CMK (cell line): ENCODE measurements at places on chromosomes 11 and 22.

GRCh38 chr22:26663374-26663923 lies 6.1 kb downstream of the MIAT start:
- no peak for DNase-seq

DNA sequence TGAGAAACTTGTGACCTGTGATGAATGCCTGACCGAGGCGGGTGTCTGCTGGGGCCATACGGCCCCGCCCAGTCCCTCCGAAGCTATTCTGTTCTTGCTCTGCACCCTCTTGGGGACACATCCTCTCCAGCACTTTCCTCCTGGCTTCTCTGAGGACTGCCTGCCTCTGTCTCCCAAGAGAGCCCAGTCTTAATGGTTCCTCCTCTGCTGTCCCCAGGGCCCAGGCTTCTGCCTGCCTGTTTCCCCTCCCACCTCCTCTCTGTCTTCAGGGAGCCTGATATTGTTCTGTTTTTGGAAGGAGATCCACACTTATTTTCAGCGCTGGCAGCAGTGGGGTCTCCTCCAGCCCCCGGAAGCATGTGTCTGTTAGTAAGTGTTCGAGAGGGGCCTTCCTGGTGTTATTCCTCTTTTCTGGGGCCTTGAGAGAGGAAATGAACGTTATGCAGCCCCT lies 18.7 kb downstream of the SYNGR1 start:
- DNase-seq: no peak

DNA sequence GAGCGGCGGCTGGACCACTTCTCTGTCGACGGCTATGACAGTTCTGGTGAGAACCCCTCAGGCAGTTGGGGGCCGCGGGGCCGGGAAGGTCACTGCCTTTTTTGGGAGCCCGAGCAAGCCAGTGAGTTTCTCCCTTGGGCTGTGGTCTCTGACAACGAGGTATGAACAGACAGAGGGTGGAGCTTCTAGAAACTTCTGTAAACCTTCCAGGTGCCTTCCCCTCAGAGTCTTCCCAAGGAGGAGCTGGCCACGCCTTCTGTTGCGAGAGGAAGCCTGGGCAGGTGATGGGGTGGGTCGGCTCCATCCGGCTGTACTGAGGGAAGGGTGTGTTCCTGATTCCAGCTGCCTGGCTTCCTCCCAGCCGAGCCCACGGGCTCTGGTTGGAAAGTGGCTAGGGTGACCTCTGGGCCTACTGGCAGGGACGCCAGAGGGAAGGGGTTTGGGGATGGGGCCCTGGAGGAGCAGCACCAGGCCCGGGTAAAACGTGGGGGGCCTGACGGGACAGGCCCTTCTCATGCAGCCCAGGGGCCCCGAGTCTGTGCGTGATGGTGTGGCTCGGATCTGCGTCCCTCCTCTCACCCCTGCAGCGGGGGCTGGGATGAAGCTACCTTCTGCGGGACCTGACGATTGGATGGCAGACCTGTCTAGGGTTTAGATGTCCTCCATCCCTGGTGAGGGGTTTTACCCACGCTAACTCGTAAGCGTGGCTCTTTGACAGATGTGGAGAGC lies 110.8 kb downstream of the KCNQ1OT1 start:
- no peak for DNase-seq

DNA sequence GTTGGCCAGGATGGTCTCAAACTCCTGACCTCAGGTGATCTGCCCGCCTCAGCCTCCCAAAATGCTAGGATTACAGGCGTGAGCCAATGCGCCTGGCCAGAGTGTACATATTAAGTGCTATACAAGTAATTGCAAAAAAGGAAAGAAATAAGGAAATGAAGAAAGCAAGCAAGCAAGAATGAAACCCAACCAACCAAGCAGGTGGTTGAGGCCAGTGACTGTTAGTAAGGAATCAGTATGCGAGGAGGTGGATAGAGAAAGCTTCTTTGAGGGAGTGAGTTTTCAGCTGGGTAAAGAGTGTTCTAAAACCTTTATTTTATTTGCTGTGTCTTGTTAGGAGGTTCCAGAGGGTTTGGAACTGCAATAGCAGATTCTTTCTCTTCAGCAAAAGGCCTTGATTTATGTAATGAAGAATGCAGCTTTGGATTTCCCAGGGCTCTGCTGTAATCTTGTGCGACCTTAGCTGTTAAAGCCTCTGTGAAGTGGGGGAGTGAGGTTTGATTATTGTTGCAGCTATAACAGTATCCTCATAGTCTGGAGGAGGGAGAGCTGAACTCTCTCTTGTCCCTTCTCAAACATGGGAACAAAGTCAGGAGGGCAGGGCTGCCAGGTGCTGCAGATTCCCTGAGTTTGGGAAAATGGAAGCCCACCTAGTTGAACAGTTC lies 5.7 kb downstream of the AMPD3 start:
- no peak for DNase-seq

DNA sequence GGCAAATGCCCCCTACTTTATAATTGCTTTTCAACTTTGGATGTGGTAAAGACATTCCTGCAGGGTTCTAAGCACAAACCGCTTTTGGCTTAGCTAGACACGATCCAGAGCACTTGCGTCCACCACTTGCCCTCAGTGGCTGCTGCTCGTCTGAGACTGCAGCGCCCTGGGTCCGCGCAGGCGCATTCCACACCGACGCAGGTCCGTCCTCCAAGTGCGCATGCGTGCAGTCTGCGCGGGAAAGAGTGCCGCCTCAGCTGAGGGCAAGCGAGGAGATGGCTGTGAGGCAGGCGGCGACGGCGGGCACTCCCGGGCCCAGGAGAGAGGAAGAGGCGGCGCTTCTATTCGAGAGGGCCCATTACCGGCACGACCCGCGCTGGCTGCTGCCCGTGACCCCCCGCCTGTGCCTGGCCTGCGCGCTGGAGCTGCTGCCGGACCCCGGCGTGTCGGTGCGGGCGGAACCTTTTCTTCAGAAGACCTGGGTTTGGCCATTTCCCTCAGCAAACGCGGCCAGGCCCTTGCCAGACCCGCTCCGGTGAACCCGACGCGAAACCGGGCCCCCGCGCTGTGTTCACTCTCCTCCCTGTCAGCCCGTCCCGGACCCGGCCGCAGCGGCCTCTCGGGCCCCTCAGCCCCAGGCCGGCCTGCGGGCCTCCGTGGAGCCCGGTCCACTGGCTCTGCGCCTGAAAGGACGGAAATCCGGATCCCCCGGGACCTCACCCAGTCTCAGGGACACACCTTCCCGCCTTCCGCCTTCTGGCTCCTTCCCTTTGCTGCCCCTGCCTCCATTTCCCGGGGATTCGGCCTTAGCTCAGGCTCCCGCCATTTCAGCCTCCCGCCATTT lies at the start of gene MEI1:
MEI1 (plus strand) TSS at position 240 of the 844 bp plus-strand sequence; CDS start at position 276, 36 bp downstream.
- DNase-seq: no peak

GRCh38 chr11:107702723-107703122 lies 9.1 kb downstream of the SLN start:
- DNase-seq: no peak

- no peak for DNase-seq
These were observed 9.7 kb upstream of the HEPHL1 start for GRCh38 chr11:94011478-94011877.

DNA sequence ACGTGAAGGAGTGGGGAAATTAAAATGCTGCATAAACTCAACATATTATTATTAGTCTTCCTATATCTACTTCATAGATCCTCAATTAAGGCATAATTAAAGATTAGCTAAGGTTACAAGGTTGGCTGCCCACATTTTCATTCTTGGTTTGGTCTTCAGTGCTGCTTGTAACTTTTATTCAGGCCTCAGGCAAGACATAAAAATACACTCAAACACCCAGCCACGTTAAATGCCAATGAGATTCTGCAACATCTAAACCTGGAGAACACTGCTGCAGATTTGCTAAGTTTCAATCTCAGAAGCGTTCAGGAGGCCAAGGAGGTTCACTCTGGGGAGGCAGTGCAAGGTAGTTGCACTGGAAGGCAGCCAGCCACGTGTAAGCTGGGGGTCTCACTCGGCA lies 358.7 kb upstream of the NARS2 start:
- DNase-seq: no peak

DNA sequence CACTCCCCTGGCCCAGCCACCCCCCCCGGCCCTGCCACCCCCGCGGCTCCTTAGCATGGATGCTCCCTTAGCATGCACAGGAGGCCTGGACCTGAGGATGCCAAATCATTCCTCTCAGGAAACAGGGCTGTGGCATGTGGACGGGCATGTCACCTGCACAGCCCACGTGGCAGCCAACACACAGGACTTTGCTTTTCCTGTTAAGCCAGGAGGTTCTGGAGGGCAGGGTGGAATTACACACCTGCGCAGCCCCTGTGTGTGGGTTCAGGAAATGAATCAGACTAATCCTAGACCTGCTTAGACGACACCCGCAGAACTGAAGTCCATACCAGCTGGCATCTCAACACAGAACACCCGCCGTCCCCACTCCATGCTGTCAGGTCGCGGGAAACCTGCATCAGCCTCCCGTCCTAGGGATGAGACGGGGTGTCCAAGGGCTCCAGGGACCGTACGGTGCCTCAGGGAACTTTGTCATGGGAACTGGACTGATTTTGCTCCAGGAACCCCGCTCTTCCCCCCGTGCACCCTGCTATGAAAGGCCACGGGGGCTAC lies 10.2 kb downstream of the CERK start:
- no peak for DNase-seq

DNA sequence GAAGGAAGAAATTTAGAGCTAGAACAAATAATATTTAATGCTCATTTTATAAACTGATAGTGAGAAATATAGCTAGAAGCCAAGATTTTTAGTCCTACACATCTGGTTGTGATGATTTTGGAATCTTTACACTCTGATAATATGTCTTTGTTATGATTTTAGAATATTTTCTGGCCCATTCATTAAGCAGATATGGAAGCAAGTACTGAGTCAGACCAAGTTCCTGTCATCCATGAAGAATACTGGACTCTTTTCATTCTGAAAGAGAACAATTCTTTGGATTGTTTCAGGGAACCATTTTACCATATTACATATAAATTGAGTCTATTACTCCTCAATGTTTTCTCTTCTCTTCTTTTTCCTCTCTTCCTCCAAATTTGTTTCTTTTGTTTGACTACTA lies 227.4 kb downstream of the TMEM135 start:
- no peak for DNase-seq

DNA sequence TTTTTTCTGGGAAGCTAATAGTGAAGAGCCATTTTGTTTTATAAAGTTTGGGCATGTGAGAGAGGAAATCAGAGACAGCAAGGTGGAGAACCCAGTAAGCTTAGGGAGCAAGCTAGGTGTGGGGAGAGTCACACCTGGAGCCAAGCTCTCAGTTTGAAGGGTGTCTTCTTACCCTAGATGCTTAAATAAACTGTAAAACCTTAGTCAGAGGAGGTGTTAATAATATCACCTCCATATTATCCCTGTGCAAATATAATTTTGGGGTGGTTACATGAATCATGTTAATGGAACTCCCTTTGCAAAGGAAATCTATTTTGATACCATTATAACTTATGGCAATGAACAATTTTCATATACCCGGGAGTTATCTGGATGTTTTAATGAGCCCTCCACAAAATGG lies 246.2 kb upstream of the PLET1 start:
- DNase-seq: no peak

- DNase-seq: no peak
These were observed 33.1 kb downstream of the PHLDB1 start for GRCh38 chr11:118640332-118641154.

GRCh38 chr11:1730059-1730629 lies 20.3 kb downstream of the IFITM10 start:
- no peak for DNase-seq

GRCh38 chr11:117997823-117998579 lies 11.8 kb downstream of the IL10RA start:
- DNase-seq: no peak

GRCh38 chr11:73236854-73237253 lies 18.8 kb downstream of the P2RY2 start:
- no peak for DNase-seq

- no peak for DNase-seq
These were observed 273.7 kb downstream of the C11orf87 start for GRCh38 chr11:109695696-109696095.

- DNase-seq: no peak
These were observed 10.1 kb downstream of the STIM1 start for GRCh38 chr11:3865388-3866193.

GRCh38 chr11:122979815-122980595 lies 1.6 kb downstream of the BSX start:
- no peak for DNase-seq

DNA sequence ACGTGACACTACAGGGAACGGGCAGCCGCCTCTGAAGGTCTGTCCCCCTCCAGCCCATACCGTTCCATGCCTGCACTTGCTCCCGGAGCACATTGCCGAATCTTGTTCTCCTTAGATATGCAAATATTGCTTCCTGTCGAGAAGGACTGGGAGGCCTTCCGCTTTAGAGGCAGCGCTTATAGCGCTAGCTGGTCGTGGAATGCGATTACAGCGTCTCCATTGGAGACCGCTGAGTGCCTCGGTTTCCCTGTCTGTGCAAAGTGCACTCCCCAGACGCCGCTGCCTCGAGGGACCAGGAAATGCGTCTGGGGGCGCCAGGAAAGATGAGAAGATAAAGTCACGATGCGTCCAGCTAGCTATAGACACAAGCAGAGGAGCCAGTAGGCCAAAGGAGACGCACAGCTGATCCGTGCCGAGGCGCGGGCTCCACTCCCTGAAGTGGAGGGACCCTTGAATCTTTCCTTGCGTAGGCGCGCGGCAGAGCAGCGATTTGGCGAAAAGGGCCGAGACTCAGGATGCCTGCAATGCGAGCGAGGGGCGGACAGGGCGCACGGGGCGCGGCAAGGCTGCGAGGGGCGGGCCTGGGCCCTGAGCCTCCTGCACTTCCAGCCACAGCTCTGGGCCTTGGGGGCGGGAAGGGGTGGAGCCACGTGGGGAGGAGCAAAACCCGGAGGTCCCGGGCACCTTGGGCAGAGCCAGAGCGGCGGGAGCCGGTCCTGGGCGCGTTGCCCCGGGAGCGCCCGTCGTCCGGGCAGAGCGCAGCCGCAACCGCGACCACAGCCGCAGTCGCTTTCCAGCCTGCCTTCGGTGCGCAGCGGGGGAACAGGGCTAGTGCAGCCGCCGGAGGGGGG lies at the start of gene RASSF10:
RASSF10 (plus strand) TSS at position 692 of the 851 bp plus-strand sequence. CDS start 261 bp downstream, outside the sequence.
- no peak for DNase-seq

DNA sequence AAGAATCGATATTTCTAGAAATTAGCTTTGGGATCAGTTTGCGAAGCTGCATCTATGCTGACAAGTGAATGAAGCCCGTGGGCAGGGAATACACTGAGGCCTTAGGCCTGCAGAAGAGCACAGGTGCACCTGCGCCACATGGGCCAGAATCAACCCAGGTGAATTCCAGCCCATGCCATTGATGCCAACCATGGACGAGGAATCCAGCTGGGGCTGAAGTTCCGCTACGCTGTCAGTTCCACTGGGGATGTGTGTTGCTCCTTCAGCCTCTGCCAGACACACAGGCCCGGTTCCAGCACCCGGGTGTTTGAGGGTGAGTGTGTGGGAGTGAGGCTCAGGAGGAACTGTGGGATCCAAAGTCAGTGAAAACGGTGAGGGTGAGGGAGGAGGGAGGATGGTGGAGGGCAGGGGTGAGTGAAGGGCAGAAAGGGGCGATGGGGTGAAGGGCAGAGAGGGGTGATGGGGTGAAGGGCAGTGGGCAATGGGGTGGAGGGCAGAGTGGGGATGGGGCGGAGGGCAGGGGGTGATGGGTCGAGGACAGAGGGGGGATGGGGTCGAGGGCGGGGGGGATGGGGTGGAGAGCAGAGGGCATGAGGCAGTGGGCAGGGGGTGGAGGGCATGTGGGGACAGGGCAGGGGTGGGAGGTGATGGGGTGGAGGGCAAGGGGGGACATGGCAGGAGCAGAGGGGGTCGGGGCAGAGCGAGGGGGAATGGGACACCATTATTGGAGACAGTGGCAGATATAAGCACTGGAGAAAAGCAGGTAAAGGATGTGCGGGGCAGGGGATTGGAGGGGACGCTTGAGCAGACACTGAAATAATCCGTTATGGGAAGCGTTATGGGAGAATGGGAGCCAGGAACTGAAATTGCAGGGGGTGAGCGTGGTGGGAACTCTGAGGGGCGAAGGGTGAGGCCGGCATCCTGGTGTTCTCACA lies 931.6 kb downstream of the BRD1 start:
- DNase-seq: no peak

- DNase-seq: no peak
These were observed 206.5 kb downstream of the CTTN start for GRCh38 chr11:70604630-70605467.
